ENCODE measurements at places on chromosomes 12 and 14.

GRCh38 chr12:94620621-94621020 is 29.7 kb downstream of the TMCC3 start:
- DNase-seq: no peak

GRCh38 chr12:115504306-115505290 is 772.9 kb downstream of the MED13L start:
- no peak for DNase-seq

DNA sequence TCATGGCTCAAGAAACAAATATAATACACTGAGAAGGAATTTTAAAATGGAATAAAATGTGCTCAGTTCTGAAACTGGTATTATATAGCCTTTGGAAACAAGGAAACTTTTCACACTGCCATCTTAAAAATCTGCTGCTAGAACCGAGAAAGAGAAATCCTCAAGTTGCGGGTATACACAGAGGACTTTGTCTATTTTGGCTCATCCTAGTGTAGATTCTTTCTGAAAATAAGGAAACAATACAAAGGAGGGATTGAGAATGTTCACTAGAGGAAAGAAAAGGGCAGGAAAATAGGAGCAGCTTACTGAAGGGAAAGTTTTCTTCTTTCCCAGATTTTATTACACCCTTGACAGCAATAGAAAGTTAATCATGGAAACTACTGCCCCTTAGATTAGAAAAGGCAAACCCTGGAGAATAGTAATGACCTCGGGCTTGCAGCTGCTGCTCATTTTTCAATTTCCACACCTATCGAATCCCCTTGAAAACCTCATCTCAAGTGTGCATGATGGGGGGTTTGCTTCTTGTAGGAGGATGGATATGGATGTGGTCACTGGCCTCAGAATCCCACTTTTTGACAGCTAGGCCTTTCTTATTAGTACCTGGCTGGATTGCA is 104.6 kb downstream of the DAAM1 start:
- no peak for DNase-seq

DNA sequence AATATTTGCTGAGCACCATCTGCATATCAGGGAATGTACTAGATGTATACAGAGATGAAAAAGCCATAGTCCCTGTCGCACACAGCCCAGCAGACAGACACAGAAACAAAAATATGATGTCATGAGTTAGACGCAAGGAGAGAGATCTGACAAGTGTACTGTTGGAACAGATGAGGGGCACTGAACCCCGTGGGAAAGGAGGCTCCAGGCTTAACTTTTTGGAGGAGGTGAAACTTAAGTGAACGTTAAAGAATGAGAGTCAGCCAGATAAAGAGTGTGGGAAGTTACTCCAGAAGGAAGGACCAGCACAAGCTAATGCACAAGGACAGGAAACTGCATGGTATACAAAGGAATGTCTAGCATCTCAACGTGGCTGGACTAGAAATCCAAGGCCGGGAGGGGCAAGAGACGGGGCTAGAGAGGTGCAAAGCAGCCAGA is 2.5 kb upstream of the ACTN1 start:
- DNase-seq: no peak

DNA sequence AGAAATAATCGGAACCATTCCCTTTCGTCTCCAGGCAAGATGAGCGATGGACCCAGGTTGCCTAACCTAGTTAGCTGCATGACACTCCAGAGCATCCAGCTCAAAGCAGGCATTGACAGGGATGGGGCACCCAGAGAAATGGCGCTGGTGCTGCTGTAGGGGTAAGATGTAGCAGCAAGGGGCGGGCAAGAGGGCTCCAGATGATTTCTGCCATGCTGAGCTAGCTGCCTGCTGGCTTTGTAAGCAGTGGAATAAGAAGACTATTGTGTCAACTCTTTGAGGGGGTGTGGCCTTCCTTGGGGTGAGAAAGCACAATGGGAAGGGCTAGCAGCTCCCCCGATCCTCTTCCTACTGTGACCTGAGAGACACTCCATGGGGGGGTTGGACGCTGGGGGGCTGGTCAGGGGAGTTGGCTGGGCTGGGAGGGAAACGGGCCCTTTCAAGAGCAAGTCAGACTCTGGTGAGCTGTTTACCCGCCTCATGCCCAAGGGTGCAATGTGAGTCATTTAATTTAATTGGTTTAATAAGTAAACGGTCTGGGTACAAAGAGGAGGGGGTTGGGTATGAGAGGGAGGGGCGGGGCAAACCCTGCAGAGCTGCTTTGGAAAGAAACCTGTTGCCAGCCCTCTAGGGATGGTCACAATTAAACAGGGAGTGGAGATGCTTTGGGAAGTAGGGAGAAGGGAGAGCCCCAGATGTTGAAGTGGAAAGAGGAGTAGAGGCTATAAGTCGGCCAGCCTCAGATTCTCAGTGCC is 50.5 kb downstream of the B4GALNT3 start:
- DNase-seq: no peak
